ENCODE measurements at places on chromosomes 7 and 10. TPM values are rescaled to one million over a fixed set of nuclear protein-coding genes. Genes with fewer than 3 reads are reported as not detected.

STEAP1B gene
- not detected for polyA plus RNA-seq

HOXA5 gene
- 3.6 TPM for polyA plus RNA-seq

ADIRF gene
- polyA plus RNA-seq = 0.13 TPM

TUBB8 gene
- 0.26 TPM for polyA plus RNA-seq

PRRT4 gene
- not detected for polyA plus RNA-seq

C10orf143 gene
- polyA plus RNA-seq = 0.21 TPM

GIMAP6 gene
- not detected for polyA plus RNA-seq

GLRX3 gene
- polyA plus RNA-seq = 67.1 TPM

SEMA4G gene
- 236 TPM for polyA plus RNA-seq

PBLD gene
- 0.52 TPM for polyA plus RNA-seq

OPN4 gene
- not detected for polyA plus RNA-seq

ARHGAP22 gene
- polyA plus RNA-seq = 0.05 TPM

ERVW-1 gene
- polyA plus RNA-seq = not detected

PRDX3 gene
- 422 TPM for polyA plus RNA-seq

STEAP2 gene
- 4.5 TPM for polyA plus RNA-seq

CRYGN gene
- polyA plus RNA-seq = not detected

MINDY4 gene
- polyA plus RNA-seq = not detected

HYAL4 gene
- polyA plus RNA-seq = not detected

CCDC3 gene
- not detected for polyA plus RNA-seq

POMZP3 gene
- 1.9 TPM for polyA plus RNA-seq

ARHGEF5 gene
- polyA plus RNA-seq = 1.3 TPM

MCM10 gene
- 2.8 TPM for polyA plus RNA-seq

TOMM7 gene
- polyA plus RNA-seq = 369 TPM

AKAP9 gene
- polyA plus RNA-seq = 27.6 TPM

All from HepG2 (cell line).